MCF 10A (cell line): ENCODE measurements at places on chromosomes 1 and 21. TPM values are rescaled to one million over a fixed set of nuclear protein-coding genes. Genes with fewer than 3 reads are reported as not detected.

DNA sequence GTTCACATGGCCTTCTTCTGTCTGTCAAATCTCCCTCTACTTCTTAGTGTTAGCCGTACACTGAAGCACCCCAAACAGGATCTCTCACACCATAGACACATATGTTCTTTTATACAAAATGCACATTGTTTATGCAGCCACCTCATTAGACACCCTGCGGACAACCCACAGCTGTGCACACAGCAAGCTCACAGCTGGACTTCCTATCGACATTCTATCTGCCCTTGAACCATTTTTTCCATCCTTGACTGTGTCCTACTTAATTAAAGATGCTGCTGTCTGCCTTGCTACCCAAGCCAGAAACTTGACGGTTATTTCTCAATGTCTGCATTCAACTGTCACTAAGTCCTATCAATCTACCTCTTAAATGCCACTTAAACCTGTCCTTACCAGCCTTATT lies 3.2 kb upstream of the ZBTB21 start:
- peaks cover 7% of the 10 kb centered on the region for H3K4me1 ChIP-seq
- no peak overlapping the region for H3K27ac ChIP-seq
- no peak overlapping the region for H3K4me3 ChIP-seq
- H3K36me3 ChIP-seq = no peaks in the 10 kb centered on the region

DNA sequence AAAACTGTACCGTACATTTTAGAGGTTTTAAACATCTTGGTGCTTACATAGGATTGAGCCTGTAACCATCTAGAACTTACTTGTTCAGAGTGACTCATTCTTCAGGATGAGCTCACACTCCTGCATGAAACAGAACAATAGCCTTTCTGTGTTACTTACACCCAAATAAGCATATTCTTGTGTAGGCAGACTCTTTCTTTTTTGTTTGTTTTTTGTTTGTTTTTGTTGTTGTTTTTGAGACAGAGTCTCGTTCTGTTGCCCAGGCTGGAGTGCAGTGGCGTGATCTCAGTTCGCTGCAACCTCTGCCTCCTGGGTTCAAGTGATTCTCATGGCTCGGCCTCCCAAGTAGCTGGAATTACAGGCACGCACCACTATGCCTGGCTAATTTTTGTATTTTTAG lies 3.8 kb upstream of the CA6 start:
- no peaks in the 10 kb centered on the region for H3K27me3 ChIP-seq
- peak; percentile 62 for DNase-seq
- H3K27ac ChIP-seq = peak overlapping the region; percentile 66
- peaks cover 11% of the 10 kb centered on the region for H3K4me1 ChIP-seq

- peaks cover 10% of the 10 kb centered on the region for H3K4me1 ChIP-seq
- H3K27me3 ChIP-seq = peaks cover 27% of the 10 kb centered on the region
- H3K27ac ChIP-seq = no peak overlapping the region
Observed at GRCh38 chr1:181818943-181819342, 242.6 kb downstream of the ZNF648 start.

DNA sequence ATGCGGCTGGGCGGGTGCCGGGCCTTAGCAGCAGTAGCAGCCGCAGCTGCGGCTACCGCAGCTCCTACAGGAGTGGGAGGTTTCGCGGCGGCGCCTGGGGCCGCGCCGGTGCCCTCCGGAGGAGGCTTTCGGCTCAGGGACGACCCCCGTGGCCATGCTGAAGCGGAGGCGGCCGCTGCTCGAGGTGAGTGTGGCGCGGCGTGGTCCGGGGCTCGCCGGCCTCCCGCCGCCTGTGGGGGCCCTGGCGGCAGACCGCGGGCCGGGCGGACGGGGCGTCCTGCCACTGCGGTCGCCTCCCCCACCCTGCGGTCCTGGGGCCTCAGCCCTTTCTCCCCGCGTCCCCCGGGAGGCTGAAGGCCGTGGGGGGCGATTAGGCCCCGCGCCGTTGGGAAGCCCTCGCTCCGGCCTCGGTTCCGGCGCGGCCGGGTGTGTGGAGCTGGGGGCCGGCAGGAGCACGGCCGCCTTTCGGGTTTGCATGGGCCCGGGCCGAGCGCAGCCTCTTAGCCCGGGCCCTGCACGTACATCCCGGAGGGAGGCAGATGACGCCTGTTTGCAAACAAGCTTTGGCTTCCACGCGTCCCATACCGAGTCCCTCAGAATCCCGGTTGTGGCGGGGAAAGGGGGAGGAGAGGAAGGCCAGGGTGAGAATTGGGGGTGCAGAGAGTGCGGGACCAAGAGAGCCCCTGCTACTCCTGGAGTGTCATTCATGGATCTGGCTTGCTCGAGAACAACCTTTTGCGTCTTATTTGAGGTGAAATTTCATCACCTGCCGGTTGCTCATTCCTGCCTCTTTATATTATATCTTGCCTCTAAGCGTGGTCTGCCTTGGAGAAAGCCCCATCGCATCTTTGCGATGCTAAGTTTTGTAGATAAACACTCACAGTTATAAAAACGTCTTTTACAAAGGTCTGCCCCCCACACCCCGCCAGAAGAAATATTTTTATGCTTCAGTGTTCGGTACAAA lies 613 bp downstream of the ZFYVE9 start:
- peak; percentile 56 for DNase-seq
- H3K27ac ChIP-seq = peak overlapping the region; percentile 95
- no peaks in the 10 kb centered on the region for H3K36me3 ChIP-seq
- H3K4me1 ChIP-seq = peaks cover 29% of the 10 kb centered on the region
- H3K27me3 ChIP-seq = no peaks in the 10 kb centered on the region

GRCh38 chr1:160858097-160858496 lies 4.6 kb downstream of the CD244 start:
- H3K4me3 ChIP-seq = no peak overlapping the region
- no peak overlapping the region for H3K27ac ChIP-seq
- H3K36me3 ChIP-seq = no peaks in the 10 kb centered on the region
- no peaks in the 10 kb centered on the region for H3K27me3 ChIP-seq
- H3K4me1 ChIP-seq = peaks cover 6% of the 10 kb centered on the region

GRCh38 chr1:84632137-84632536 lies 57.9 kb upstream of the CTBS start:
- no peaks in the 10 kb centered on the region for H3K36me3 ChIP-seq
- H3K27ac ChIP-seq = no peak overlapping the region
- no peak for DNase-seq
- no peaks in the 10 kb centered on the region for H3K27me3 ChIP-seq
- no peak overlapping the region for H3K4me3 ChIP-seq

GRCh38 chr1:246447501-246447900 lies 59.6 kb downstream of the SMYD3 start:
- H3K4me3 ChIP-seq = no peak overlapping the region
- H3K4me1 ChIP-seq = no peaks in the 10 kb centered on the region
- no peak overlapping the region for H3K27ac ChIP-seq

GRCh38 chr1:96185181-96185580 lies 536.4 kb upstream of the PTBP2 start:
- H3K27ac ChIP-seq = no peak overlapping the region
- no peak for DNase-seq
- no peaks in the 10 kb centered on the region for H3K4me1 ChIP-seq
- no peak overlapping the region for H3K4me3 ChIP-seq
- H3K36me3 ChIP-seq = no peaks in the 10 kb centered on the region

DNA sequence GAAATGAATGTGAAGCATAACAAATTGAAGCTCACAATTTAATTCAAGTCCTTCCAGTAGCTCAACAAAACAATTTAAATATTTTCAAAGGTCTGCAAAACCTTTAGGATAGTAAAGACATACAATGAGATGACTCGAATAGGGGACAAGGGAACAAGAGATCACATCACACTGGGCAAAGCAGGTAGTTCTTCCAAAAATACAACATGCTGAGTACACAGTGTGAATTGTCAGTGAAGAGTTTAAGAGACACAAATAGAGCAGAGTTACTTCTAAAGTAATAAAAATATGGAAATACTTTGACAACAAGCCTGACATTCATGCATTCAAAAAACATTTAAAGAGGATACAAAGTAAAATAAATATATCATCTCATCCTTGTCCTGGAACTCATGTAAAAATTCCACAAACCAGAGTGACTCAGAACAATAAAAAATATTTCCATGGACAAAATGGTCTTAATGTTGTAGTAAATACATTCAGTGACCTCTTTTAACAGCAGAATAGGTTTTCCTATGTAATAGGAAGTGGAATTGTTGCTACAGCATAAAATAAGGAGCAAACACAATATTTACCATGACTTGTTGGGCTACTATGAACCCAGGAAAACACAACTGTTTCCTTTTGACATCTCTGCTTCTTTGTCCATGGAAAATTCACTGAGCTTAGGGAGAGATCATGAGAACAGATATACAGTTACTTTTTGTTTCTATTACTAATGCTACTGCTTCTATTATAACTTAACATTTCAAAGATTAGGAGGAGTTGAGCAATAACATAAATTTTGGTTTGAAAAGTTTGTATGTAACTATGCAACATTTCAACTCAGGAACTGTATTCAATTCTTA lies 83.7 kb upstream of the BCL10 start:
- H3K4me1 ChIP-seq = peaks cover 10% of the 10 kb centered on the region
- DNase-seq = no peak
- no peak overlapping the region for H3K4me3 ChIP-seq
- peak overlapping the region; percentile 39 for H3K27ac ChIP-seq
- no peaks in the 10 kb centered on the region for H3K27me3 ChIP-seq

DNA sequence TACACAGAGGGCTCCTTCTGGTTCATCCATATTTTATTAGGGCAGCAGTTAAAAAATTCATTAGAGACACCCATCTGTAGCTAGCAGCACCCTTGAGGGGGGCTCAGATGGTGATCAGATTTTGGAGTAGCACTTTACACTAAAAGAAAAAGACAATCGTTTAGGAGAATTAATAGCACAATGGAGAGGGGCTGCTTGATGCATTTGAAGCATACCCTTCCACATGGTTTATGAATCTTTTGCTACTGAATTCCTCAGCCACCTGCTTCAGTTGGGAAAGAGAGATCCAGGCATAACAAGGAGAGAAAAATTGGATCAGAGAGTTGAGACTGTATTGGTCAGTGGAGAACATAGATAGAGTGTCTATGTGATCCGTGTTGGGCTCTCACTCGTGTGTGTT lies 54.4 kb downstream of the DISC1 start:
- DNase-seq = no peak
- no peaks in the 10 kb centered on the region for H3K36me3 ChIP-seq
- H3K4me1 ChIP-seq = peaks cover 7% of the 10 kb centered on the region
- no peak overlapping the region for H3K4me3 ChIP-seq
- H3K27ac ChIP-seq = no peak overlapping the region

- peak; percentile 51 for DNase-seq
- peaks cover 13% of the 10 kb centered on the region for H3K36me3 ChIP-seq
- H3K4me1 ChIP-seq = peaks cover 5% of the 10 kb centered on the region
- H3K27me3 ChIP-seq = no peaks in the 10 kb centered on the region
- H3K27ac ChIP-seq = no peak overlapping the region
Observed at GRCh38 chr1:43554444-43554992, 23.8 kb downstream of the PTPRF start.

- H3K36me3 ChIP-seq = no peaks in the 10 kb centered on the region
- no peak overlapping the region for H3K27ac ChIP-seq
- H3K27me3 ChIP-seq = peaks cover 83% of the 10 kb centered on the region
- DNase-seq = peak; percentile 43
- no peak overlapping the region for H3K4me3 ChIP-seq
- no peaks in the 10 kb centered on the region for H3K4me1 ChIP-seq
Observed at GRCh38 chr1:91406773-91407389, 2.2 kb upstream of the HFM1 start.

GRCh38 chr1:19557609-19558051 lies 72.3 kb upstream of the CAPZB start:
- no peak overlapping the region for H3K4me3 ChIP-seq
- H3K36me3 ChIP-seq = no peaks in the 10 kb centered on the region
- H3K4me1 ChIP-seq = peaks cover 10% of the 10 kb centered on the region

DNA sequence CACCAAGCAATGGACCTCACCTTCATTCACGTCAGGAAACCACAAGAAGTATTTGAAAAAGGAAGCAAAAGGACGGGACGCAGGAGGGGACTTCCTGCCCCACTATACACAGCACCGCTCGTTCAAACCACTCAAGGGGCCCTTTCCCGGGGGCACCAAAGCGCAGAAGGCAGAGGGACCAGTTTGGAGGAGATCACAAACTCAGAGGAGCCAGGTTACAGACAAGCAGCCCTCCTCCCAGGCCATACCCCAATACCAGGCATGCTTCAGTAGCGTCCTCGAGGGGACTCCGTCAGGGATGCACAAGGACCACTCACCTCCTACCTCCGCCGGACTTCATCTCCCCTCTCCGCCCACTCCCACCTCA lies 685 bp downstream of the CRTC2 start:
- peak overlapping the region; percentile 96 for H3K4me3 ChIP-seq
- no peaks in the 10 kb centered on the region for H3K27me3 ChIP-seq
- H3K27ac ChIP-seq = peak overlapping the region; percentile 92
- H3K36me3 ChIP-seq = peaks cover 60% of the 10 kb centered on the region
- DNase-seq = peak; percentile 17
- H3K4me1 ChIP-seq = peaks cover 54% of the 10 kb centered on the region

DNA sequence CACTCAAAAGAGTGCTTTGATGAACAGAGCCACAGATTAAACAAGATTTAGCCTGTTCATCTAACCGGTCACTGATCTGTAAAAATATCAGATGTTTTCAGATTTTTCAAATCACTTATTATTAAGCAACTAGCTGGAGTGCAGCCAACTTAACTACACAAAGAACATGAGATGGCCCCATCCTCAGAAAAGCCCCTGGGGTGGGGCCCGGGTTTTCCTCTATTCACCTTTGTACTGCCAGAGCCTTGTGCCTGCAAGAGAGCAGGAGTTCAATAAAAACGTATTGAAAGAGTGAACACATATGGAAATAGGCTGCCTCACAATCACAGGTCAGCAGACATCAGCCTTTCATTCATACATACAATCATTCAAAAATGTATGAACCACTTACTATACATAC lies 516.1 kb downstream of the OMA1 start:
- H3K36me3 ChIP-seq = no peaks in the 10 kb centered on the region
- peaks cover 8% of the 10 kb centered on the region for H3K27me3 ChIP-seq
- H3K4me1 ChIP-seq = no peaks in the 10 kb centered on the region
- H3K4me3 ChIP-seq = no peak overlapping the region

DNA sequence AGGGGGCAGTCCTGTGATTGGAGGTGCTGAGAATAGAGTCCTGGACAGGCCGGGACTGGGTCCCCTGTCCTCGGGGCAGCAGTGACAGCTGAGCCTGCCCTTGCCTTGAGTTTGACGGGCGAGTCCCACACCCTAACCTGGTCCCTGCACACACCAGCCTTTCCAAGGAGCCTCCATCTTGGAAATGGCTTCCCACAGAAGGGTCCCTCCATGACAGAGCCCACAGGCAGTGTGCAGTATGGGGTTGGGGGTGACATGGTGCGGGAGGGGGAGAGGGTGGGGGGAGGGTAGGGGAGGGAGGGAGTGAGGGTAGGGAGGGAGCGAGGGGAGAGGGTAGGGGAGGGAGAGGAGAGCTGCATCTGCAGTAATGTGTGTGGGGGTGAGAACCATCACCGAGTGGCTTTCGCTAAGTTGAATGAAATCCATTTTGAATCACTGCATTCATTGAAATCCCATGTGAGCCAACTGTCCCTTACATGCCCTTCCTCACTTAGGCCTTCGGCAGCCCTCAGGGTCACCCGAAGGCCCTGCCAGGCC lies 10.1 kb upstream of the TMEM52 start:
- H3K36me3 ChIP-seq = no peaks in the 10 kb centered on the region
- no peak overlapping the region for H3K4me3 ChIP-seq
- no peaks in the 10 kb centered on the region for H3K4me1 ChIP-seq

Gene LRRC39
- total RNA-seq = 0.65 and 0.74 TPM in 2 replicates

Gene LIN28A
- total RNA-seq = not detected in 2 replicates

Gene MATN1
- total RNA-seq = 0.32 and 0.47 TPM in 2 replicates

Gene KISS1
- total RNA-seq = not detected in 2 replicates

Gene KCNE2
- not detected in 2 replicates for total RNA-seq
